ENCODE measurements at places on chromosomes 11 and 22. TPM values are rescaled to one million over a fixed set of nuclear protein-coding genes. Genes with fewer than 3 reads are reported as not detected.

FOSL1 gene
- total RNA-seq, result 0.36 TPM

TPBGL gene
- 0.33 TPM for total RNA-seq

DNA sequence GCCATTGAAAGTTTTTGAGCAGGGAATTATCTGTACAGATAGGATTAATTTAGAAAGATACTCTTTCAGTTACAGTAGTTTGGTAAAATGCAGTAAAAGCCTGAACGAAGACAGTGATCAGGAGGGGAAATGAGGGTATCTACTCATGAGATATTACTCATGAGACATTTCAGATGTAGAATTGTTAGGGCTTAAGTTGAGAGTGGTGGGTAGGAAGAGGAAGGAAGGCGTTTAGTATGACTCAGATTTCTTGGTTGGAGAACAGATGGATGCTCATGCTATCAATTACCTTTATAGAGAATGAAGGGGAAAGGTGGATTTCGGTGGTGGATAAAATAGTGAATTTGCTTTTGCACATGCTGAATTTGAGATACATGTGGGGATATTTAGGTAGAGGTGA is 15.8 kb downstream of the CCDC81 start:
- DNase-seq, result no peak

- DNase-seq, result no peak
These were observed 72.6 kb downstream of the CCDC34 start for GRCh38 chr11:27290261-27291050.

DNA sequence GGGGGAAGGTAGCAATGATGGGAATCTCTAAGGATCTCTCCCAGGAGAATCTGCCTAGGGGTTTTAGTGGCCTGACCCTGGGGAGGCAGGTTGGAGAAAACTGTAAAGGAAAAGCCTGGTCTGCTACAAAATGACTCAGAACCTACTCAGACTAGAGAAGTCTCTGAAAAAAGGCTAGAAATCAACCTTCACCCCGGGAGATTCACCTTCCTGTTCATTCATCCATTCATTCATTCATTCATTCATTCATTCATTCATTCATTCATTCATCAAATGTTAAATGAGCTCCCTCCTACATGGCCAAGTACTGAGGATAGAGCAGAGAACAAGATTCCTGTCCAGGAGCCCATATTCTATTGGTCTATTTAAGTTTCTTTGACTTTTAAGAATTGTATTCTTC is 8.9 kb upstream of the ANKK1 start:
- DNase-seq, result no peak

PGA5 gene
- total RNA-seq, result not detected

GRCh38 chr11:120842195-120842594 is 181.7 kb upstream of the TBCEL start:
- DNase-seq, result no peak

COA4 gene
- total RNA-seq, result 64.3 TPM

DNA sequence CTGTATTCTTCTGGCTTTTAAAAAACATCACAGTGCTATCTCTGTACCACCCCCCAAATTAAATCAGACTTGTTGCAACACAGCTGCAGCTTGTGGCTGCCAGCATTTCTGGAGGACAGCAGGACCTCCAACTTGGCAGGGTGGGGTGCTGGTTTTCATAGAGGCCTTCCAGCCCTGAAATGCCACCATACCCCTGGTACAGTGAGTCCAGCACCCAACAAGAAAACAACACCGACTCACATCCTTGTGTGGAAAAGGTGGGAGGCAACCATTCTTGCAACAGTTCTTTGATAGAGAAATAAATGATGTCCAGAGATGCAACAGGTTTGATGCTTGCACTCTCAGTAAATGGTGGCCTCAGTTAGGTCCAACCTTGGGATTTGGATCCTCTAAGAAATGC is 96.0 kb downstream of the ABTB2 start:
- DNase-seq, result no peak

- DNase-seq, result no peak
These were observed 347.5 kb downstream of the DCDC1 start for GRCh38 chr11:31022080-31022479.

GRCh38 chr22:24153959-24154358 is 27.3 kb upstream of the SUSD2 start:
- DNase-seq, result no peak

DNA sequence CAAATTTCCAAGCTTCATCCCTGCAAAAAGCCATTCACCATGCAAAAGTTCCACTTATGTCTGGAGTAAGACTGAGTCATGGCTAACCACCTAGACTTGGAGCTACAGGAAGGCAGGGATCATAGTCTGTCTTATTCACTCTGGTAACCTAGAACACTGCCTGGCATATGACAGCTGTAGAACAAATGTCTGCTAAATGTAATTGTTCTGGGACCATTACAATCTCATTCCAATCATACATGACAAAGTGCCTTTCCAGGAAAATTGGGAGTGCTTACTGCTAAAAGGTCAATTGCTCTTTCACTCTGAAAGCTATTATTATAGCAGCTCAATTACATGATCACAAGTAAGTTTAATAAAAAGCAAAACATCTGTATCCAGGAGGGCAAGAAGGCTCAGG is 99.1 kb upstream of the CHRM4 start:
- no peak for DNase-seq

SHISAL1 gene
- total RNA-seq, result 32.4 TPM

GRCh38 chr22:49203859-49204598 is 623.6 kb downstream of the BRD1 start:
- DNase-seq, result peak; percentile 45

- no peak for DNase-seq
These were observed 34.5 kb downstream of the TENM4 start for GRCh38 chr11:79406376-79406775.

DNA sequence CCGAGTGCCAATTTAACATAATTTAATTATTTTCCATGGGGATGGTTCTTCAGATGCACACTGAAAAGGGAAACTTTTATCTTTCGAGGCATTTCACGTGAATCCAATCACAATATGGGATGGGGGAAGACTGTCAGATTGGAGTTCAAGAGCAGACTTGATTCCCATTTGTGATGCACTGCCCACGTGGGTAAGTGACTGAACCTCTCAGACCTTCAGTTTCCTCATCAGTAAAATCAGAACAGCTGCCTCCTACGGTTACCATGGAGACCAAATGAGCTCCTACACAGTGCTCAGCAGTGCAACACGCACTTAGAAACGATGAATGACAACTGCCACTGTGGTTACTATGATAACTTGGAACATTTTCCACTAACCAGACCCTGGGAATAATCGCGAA is 21.7 kb downstream of the KIAA0930 start:
- no peak for DNase-seq

GRCh38 chr11:99535819-99536218 is 515.1 kb downstream of the CNTN5 start:
- no peak for DNase-seq

DNA sequence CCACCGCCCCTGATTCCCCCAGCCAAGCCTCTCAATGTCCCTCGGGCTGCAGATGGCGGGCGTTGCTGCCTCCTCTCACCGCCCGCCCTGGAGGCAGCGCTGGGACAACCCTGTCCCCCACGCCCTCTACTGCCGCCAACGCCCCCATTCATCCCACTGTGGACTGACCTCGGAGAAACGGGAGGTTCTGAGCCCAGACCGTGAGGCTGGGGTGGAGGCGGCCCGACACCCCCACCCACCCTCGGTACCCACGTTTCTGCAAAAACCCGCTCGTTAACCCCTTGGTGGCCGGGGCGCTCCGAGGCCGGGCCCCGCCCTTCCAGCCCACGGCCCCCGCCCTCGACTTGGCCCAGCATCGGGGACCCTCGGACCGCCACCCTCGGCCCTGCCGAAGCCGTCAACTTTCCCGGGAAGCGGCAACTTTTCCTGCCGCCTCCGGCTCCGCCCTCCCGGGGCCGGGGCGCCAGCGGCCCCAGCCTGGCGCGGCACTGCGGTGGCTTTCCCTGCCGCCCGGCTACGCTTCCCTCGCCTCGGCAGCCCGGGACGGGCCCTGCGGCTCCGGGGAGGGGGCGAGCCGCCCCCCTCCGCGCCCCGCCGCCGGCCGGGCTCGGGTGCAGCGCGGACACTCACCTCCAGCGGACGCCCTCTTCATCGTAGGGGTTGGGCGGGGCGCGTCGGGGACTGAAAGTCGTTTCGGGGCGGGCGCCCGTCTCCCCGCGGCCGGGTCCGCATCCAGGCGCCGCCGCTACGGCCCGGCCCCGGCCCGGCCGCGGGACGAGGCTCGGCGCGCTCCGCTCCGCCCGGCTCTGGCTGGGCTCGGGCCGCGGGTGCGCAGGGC is 458 bp downstream of the RTN4R start:
- no peak for DNase-seq

DNA sequence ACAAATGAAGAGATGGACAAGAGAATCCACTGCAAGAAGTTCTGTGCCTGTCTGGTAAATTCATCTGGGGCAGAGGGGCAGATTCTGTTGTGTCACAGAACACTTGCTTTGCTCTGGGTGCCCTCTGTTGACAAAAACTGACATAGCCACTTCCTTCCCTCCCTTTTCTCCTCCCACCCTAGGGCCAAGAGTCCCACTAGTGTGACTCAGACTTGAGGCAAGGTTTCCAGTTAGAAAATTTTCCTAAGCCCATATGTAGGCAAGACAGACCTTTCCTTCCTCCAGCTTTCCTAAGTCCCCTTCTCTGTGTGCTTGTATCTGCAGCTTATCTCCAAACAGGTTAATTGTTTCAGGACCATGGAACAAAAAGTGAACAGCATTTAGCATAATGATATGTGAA is 106.8 kb downstream of the RBFOX2 start:
- peak; percentile 90 for DNase-seq

DNA sequence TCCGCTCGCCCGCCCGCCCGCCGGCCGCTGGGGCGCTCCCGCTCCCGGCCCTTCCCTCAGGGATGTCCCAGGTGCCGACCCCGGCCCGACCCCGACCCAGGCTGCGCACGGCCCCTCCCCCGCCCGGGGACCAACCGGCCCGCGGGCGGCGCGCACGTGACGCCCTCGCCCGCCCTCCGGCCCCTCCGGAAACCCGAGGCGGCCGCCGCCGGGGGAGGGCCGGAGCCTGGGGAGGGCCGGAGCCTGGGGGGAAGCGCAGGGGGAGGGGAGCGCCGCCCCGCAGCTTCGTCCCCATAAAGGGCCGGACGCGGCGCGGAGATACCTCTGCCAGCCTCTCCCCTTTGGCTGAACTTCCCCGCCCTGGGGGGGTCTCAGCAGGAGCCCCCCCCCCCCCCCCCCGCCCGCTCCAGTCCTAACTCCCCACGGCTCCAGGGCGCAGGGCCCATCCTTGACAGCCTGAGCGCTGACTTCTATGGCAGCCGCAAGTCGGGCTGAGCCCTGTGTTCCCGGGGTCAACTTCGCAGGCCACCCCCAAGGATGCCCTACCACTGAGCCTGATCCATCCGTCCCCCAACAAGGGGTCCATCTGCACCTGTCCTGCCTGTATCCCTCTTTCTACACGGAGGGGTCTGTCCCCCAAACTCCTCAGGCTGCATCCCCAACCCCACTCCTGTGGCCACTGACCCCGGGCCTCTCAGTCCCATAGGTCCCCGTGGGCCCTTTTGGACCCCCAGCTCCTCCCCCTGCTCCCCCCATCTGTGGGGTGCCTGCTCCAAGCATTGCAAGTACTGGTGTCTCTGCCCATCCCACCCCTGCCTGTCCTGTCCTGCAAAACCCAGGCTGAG is at the start of gene MAPK12:
MAPK12 (minus strand) TSS at position 69 of the 845 bp plus-strand sequence. CDS start 174 bp downstream, outside the sequence.
- DNase-seq, result no peak

DNA sequence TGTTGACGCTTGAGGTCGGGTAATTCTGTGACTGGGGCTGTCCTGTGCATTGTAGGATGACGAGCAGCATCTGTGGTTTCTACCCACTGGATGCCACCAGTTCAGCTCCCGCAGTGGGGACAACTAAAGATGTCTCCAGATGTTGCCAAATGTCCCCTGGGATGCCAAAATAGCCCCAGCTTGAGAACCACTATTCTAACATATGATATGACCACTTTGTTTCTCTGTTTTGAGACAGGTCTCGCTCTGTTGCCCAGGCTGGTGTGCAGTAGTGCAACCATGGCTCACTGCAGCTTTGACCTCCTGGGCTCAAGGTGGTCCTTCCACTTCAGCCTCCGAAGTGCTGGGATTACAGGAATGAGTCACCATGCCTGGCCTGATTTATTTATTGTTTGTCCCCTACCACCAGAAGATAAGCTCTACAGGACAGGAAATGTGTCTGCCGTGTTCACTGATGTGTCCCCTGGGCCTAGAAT is 4.4 kb upstream of the MEN1 start:
- DNase-seq, result no peak

MUC5B gene
- total RNA-seq, result not detected
